ENCODE measurements at places on chromosomes 6 and 20.

GRCh38 chr6:29726001-29726400 lies 2.8 kb downstream of the HLA-F start:
- no peak for DNase-seq

DNA sequence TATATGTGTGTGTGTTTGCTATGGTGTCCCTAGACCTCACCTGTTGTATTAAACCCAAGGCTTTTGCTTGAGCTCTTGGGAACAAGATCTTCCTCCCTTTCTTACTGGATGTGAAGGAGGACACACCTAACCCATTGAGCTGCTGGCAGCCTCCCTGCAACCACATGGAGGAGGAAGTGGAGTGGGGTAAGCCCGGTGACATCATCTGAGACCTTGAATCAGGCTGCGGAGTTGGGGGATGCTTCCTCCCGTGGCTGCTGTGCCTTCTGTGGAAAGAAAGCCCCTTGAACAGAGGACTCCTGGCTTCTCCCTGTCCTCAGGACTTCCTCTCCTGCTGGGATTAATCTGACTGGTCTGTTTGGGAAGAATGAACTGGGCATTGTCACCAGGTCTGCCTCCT lies 3.3 kb downstream of the CST11 start:
- no peak for DNase-seq

GRCh38 chr6:38806271-38806670 lies 91.2 kb downstream of the DNAH8 start:
- peak; percentile 24 for DNase-seq

GRCh38 chr20:43508604-43509040 lies 1.1 kb downstream of the L3MBTL1 start:
- no peak for DNase-seq

DNA sequence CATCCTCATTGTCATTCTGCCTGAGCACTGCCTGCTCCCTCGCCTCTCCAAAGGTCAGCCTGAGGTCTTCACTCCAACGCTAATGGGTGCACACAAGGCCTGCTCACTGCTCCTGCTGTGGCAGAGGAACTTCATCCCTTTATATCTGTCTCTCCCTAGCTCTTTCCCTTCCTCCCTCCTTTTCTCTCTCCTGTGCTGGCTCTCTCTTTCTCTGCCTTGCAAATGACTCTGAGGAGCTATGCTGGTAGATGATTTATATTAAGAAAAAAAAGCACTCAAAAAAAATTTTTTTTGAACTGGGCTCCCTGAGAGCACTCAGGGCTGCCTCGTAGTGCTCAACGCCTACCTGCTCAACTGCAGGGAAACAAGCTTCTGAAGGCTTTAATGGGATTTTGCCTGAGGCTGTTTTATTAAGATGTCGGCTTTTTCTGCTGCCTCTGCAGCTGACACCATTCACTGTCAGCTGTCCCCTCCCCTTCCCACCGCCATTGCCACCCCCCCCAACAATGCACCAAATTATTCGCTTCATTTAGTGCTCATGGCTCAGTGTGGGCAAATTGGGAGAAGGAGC lies 137.7 kb upstream of the DEFB112 start:
- DNase-seq, result no peak

DNA sequence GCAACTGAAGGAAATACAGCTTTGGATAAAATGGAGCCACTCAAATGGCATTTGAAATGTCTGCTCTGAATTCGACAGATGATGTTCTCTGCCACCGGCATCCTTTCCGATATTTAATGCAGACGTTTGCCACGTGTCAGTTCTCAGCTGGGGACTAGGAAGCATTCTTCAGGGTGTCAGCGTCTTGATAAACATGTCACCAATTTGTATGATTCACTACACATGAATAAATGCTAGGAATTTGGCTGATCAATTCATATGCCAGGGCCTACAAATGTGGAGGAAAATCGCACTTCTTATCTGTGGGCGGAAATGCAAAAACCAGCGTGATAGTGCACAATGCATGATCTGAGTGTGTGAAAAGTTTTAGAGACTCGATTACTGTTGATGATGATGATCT lies 169.5 kb downstream of the SLC24A3 start:
- no peak for DNase-seq

GRCh38 chr6:134312038-134312660 lies 5.8 kb downstream of the SGK1 start:
- no peak for DNase-seq

GRCh38 chr6:3175715-3176402 lies 18.5 kb upstream of the TUBB2A start:
- peak; percentile 33 for DNase-seq

DNA sequence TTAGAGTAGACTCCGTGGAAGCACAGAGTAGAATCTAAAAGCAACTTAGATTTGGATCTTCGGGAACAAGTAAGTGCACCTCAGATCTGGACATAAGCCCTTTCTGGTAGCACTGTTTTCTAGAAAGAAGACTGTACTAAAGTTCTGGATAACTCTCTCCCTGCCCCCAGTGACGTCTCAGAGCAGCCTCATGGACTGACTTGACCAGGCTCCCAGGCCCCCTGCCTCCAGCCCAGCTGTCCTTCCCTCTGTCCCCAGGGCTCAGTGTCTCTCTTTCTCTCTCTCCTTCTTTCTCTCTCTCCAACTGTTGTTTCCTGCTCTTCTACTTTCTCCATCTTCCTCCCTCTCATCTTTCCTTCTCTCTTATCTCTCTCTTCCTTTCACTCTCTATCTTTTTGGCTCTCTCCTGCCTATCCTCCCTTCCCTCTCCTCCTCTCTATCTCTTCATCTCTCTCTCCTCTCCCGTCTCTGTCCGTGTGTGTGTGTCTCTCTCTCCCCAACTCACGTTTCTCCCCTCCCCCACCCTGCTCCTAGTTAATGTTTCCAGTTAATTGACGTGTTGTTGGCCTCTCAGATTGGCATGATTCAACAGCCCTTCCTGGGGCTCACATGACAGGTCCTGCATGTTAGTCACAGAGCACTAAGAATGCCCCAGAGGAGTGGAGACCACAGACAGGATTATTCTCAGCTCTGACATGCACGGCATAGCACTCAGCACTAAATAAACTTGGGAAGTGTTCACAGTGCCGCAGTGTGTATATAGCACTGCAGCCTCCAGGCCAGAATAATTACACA lies 180.4 kb upstream of the FOXQ1 start:
- DNase-seq, result no peak

- DNase-seq, result peak; percentile 86
Measured at GRCh38 chr6:118660218-118660569, 8.8 kb upstream of the CEP85L start.

DNA sequence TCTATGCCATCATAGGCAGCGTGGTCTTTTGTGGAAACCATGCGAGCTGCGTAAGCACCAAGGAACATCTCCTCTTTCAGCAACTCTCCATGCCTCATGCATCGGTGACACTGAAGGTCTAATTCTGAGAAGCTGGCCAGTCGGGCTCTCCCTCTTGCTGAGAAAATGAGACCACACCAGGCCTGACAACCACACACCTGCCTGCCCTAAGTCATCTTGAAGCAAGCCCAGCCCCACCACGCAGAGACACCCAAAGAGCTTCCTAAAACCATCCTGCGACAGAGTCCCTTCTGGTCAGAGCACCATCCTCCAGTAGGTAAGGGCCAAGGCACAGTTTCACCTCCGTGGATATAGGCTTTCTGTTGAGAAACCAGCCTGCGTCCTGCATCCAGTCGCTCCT lies 26.6 kb downstream of the PREX1 start:
- DNase-seq, result no peak

GRCh38 chr6:70857387-70858077 lies 99.3 kb downstream of the B3GAT2 start:
- DNase-seq, result no peak

GRCh38 chr6:88008831-88009231 lies 38.8 kb upstream of the SPACA1 start:
- no peak for DNase-seq

DNA sequence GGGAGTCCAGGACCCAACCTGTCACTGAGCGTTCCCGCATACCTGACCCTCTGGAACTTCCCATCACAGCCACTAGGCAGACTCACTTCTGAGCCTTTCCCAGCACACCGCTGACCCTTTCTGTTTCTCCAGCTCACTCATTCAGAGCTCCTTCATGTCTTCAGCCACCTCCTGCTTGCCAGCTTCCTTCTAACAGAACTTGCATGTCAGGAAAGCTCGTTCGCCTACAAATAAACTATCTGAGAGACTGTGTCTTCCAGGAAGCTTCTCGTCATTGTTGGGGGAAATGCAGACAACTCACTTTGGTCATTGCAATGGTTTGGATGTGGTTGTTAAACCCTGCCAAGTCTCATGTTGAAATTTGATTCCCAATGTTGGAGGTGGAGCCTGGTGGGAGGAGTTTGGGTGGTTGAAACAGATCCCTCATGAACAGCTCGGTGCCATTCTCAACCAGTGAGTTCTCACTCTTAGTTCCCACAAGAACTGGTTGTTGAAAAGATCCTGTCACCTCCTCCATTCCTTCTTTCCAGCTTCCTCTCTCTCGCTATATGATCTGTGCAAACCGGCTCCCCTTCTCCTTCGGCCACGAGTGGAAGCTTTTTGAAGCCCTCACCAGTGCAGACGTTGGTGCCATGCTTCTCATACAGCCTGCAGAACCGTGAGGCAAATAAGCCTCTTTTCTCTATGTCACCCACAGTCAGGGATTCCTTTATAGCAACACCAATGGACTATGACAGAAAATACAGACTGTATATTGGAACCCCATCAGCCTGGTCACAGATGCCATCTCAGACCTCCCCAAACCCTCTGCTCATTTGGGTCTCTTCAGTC lies 1.4 kb upstream of the MUC21 start:
- DNase-seq, result no peak

- no peak for DNase-seq
Measured at GRCh38 chr20:39632176-39632575, 670.0 kb downstream of the DHX35 start.

GRCh38 chr6:44292661-44293365 lies 20.3 kb downstream of the AARS2 start:
- no peak for DNase-seq

GRCh38 chr6:137264311-137265075 lies 45.3 kb upstream of the IFNGR1 start:
- DNase-seq, result no peak

DNA sequence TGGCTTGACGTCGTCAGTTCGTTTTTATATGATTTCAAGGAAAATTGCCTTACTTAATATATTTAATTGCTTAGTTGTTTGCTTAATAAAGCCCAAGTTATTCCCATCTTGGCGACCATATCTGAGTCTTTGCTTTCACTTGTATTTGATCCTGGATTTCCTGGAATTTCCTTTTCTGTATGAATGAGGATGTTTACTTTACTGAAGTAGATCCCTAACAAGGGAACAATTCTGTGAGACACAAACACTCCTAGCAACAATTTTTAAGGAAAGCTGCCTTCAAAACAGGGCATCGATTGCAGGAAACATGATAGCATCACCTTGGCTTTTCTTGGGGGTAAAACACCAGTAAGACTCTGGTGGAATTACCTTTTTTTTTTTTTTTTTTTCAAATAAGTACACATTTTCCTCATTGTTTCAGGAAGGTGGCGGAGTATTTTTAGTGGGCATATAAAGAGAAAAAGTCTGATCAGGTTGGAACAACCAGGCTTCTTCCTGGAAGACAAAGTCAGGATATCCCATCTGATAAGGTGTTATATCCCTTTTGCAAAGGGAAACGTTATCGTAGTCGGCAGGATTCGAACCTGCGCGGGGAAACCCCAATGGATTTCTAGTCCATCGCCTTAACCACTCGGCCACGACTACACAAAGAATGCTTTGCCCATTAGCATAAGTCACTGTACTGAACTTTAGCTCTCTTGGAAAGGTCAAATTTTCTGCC lies 68.5 kb upstream of the ZNF184 start:
- no peak for DNase-seq

- DNase-seq, result no peak
Measured at GRCh38 chr20:16385891-16386290, 187.4 kb downstream of the KIF16B start.

DNA sequence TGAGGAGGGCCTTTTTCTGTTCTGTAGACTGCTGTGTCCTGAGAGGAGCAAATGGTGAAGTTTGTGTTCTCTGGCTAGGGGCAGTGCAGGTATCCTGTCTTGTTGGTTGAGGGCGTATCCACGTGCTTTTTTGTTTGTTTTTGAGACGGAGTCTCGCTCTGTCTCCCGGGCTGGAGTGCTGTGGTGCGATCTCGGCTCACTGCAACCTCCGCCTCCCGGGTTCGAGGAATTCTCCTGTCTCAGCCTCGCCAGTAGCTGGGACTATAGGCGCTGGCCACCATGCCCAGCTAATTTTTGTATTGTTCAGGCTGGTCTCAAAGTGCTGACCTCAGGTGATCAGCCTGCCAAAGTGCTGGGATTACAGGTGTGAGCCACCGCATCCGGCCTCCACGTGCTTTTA lies 10.8 kb upstream of the PXDC1 start:
- DNase-seq, result no peak

DNA sequence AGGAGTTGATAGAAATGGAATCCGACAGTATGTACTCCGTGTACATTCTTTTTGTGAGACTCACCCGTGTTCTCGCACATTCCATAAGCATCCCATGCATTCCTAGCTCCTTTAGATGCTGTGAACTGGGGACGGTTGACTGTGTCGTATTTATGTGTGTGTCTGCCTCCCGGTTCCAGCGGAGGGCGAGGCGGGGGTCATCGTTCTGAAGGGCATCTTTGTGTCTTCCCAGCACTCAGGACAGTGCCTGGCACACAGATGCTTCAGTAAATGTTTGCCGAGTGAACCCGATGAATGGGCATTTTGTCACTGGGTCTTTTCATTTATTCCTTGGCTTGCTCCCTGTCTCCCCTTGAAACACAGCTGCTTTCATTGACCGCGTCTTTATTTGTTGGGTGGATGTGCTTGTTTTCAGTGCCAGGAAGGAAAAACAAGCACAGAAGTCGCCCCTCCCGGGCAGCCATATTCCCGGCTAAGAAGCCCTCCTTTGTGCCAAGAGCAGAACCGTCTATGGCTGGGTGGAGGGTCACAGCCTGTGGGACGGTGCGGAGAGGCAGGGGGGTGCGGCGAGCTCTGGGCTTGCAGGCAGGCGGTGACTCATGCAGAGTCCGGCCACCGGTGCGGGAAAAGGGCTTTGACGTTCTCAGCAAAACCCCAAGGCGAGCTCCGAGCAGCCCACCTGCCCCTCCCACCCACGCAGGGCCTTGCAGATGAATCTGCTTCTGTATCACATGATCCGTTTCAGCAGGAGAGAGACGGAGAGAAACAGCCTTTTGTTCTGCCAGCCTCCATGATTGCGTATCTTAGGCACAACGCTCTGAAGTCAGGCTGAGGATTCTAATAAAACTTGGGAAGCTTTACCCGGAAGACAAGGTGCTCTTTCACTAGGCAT lies 11.2 kb upstream of the PSMG4 start:
- DNase-seq, result peak; percentile 35

- DNase-seq, result no peak
Measured at GRCh38 chr20:38855356-38855755, 49.9 kb downstream of the PPP1R16B start.

DNA sequence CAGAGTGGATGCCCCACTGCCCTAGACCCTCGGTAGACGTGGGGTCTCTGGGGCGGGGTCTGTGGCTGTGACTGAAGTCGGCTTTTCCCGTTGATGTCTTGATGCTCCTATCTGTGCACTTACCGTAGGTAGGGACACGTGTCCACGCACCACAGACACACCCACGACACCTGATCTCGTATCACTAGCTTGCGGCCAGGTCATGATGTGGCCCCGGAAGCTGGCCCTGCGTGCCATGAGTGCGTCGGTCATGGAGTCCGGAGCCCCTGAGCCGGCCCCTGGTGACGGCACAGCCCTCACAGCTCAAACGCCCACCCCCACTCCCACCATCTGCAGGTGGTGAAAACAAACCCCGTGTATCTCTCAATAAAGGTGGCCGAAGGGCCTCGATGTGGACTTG lies 33.9 kb upstream of the MRGBP start:
- no peak for DNase-seq

- DNase-seq, result peak; percentile 74
Measured at GRCh38 chr20:40997116-40997515, 31.5 kb upstream of the TOP1 start.

Measured in SHP77 (cell line).